Stimulated activated CD8-positive, alpha-beta memory T cell treated with anti-CD3 and anti-CD28 coated beads, Interleukin-7, amount 100 ng/mL, for 48 hours (primary cell): ENCODE measurements at places on chromosomes 3 and 15.

- no peak for DNase-seq
These were observed 21.9 kb downstream of the IDH3A start for GRCh38 chr15:78170848-78171773.

DNA sequence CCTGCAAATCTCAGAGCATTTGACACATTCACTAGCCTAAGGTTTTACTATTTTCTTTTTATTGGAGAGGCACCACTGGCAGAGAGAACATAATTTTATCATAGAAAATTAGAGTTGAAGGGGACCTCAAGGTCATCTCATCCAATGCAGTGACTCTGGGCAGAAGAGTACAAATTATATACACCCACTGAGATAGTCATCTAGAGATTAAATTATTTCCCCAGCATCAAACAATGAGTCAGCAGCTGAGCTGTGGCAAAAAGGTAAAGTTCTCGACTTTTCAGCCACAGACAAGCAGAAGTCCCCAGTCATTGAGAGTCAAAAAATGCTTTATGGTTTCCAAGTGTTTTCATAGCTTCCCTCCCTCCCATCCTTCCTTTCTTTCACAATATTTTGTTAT lies 39.3 kb upstream of the SEMA6D start:
- no peak for DNase-seq

- no peak for DNase-seq
These were observed 157.3 kb downstream of the IGF1R start for GRCh38 chr15:98805434-98806274.

GRCh38 chr15:44500555-44500954 lies 36.4 kb upstream of the EIF3J start:
- no peak for DNase-seq

DNA sequence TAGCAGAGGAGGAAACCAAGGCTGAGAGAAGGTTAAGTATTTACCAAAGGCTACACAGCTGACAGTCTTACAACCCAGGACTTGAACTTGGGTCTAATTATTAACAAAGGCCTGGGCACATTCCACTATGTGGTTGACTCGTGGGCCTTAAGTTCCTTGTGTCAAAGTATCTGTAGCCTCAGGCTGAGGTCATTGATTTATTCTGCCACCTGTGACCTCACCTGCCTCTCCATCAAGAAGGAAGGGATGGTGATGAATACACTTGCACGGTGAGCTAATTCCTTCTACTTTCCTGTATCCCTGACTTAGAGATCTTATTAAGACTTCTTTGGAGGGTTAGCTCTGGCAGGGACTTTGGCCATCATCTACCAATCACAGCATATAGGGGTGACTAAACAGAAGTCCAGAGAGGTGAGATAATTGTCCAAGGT lies 19.9 kb upstream of the LRRC58 start:
- no peak for DNase-seq

DNA sequence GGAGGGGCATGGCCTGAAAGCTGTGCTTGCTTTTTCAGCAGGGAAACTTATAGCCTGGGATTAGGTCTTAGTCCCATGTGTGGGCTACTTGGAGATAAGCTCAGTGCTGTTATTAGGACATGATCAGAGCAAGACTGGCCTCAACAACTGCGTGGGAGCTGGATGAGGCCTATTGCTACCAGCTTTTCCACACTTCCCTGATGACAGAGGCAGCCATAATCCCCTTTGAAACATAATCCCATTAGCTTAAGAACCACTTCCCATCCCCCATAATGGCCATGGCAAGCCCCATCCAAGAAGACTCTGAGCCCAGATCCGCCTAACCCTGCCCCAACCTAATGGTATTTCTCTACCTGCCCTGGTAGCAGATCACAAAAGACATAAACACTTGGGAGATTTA lies 26.6 kb upstream of the GK5 start:
- no peak for DNase-seq
